ENCODE measurements at places on chromosomes 2 and 18.

DNA sequence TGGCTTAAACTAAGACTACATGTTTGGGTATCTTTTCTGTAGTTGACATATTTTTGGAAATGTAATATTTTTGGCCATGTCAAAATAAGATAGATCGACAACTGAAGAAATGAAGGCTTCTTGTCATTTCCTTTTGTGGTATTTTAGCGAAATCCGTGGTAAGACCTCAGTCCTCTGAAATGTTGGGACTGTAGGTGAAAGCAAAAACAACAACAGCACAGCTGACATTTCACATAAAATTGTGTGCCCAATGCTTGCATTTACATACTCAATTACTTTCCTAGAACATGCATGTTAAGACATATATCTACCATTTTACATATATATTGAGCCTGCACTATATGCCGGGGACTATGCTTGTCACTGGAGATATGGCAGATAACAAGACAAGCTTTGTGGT is 50.2 kb downstream of the SPP2 start:
- no peak for DNase-seq

GRCh38 chr2:7379799-7380198 is 462.6 kb downstream of the RNF144A start:
- no peak for DNase-seq

GRCh38 chr2:166404831-166405568 is 29.3 kb upstream of the SCN9A start:
- no peak for DNase-seq

GRCh38 chr2:13240061-13240460 is 523.3 kb downstream of the TRIB2 start:
- no peak for DNase-seq

DNA sequence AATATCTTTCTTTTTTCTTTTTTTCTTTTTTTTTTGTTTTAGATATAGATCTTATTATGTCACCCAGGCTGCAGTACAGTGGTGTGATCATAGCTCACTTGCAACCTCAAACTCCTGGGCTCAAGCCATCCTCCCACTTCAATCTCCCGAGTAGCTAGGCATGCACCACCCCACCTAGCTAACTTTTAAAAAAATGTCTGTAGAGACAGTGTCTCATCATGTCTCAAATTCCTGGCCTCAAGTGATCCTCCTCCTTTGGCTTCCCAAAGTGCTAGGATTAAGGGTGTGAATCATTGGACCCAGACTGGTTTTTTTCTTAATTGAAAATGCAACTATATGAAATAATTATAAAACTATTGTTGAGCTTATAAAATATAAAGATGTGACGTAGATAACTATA is 9.8 kb upstream of the ZCCHC2 start:
- DNase-seq: no peak
